ENCODE measurements at places on chromosomes 5 and 9. TPM values are rescaled to one million over a fixed set of nuclear protein-coding genes. Genes with fewer than 3 reads are reported as not detected.

- no peak for DNase-seq
Measured at GRCh38 chr9:27542508-27542907, 12.9 kb upstream of the MOB3B start.

DNA sequence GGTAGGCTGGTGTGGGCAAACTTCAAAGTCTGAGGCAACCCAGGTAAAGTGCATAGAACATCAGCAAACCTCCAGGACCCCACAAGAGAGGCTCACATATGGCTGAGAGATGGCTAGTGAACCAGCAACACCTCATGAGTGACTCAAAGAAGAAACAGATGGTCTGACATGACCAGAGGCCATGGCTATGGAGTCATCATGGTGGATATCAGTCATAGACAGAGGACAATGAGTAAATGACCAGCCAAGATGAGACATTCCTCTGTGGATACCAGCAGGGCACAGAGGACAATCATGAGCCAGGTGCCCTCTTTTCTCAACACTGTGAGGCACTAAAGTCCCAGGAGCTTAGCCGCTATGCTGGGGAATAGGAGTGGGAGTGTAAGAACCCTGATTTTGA lies 180.8 kb downstream of the RASEF start:
- no peak for DNase-seq

DNA sequence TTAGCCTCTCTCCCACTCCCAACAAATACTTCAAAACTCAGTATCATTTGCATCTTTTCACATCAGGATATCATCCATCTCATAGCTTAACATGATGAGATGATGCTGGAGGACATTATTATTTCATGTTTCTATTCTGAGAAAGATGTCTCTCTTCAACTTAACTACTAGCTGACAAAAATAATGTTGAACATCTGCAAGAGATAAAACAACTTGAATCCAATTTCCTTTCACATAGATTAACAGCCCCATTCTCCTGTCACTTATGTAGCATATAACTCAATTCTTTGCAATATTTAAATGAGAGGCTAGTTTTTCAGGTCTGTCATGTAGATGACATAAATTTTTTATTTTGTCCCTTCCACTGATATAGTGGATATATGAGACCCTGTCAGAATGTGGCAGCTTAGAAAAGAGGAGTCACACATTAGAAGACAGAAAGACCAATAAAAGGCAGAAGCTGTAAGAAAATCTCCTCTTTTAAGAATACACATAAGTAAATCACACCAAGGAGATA lies 239.2 kb upstream of the KIF2A start:
- DNase-seq = no peak

DNA sequence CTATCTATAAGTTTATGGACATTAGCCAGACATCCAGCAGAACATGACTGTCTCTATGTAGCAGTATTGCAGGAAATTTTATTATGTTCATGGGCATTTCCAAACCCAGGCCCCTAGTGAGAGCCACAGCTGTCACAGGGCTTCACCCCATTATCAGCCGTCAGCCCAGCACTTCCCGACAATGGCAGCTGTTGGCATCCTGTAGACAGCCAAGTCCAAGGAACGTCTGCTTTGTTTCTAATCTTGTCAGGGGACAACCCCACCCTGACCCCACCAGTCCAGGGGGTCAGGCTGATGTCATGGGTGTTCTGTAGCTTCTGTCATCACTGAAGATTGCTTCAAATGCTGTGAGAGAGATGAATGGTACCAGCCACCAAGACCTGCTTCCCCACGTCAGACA lies 565.3 kb upstream of the BRINP1 start:
- DNase-seq = no peak

GRCh38 chr9:96107436-96107835 lies 194.5 kb downstream of the HSD17B3 start:
- no peak for DNase-seq

- DNase-seq = no peak
Measured at GRCh38 chr5:168357876-168358275, 66.4 kb downstream of the WWC1 start.

- peak; percentile 90 for DNase-seq
Measured at GRCh38 chr5:149442563-149443182, 63.6 kb upstream of the IL17B start.

- no peak for DNase-seq
Measured at GRCh38 chr9:16824545-16825330, 45.7 kb downstream of the BNC2 start.

GRCh38 chr9:5749306-5749705 lies 83.6 kb downstream of the ERMP1 start:
- DNase-seq = no peak

DNA sequence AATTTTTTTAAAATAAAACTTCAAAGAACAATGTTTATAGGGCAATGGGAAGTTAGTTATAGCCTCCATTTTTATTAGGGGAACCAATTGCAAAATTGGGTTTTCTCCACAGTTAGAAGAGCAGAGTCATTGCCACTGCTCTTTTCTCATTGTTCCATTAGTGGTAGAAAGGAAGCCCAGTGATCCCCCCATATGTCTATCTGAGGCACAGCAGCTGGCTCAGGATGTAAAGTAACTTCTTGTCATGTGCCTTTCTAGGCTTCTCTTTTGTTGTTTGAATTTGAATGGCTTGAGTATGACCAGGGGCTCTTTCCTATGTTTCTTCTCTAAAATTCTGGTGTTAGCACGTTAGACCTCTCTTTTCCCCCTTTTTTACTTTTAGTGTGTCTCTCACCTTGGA lies 61.2 kb downstream of the UBAP1 start:
- DNase-seq = no peak

DNA sequence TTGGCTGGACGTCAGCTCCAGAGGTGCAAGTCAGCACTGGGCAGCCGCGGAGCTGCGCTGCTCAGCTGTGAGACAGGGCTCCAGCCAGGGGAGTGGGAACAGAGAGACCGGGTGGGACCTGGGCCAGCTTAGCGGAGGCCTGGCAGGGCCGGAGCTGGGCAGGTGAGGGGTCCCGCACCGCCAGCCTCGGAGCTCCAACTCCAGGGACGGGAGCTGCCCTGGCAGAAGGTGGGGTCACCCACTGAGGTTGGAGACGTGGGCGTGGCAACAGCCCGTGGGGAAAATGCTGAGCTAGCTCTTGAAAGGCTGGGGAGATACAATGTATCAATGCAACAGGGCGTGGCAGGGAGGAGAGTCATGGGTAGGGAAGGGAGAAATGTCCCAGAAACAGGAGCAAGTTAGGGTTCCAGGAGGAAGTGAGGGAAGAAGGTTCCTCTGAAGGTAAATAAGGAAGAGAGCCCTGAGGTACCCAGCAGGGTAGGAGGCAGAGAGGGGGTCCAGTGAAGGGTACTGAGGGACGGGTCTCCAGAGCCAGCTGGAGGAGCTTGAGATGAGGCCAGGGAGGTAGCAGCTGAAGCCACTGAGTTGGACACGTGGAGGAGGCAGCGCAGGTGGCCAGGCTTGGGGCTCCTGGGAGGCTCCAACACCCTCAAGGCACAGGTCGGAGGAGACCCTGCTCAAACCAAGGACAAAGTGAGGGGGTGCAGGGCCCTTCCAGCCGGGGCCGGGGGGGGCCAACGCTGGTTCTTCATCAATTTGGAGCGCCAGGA lies 736 bp upstream of the NKD2 start:
- DNase-seq = peak; percentile 6

DNA sequence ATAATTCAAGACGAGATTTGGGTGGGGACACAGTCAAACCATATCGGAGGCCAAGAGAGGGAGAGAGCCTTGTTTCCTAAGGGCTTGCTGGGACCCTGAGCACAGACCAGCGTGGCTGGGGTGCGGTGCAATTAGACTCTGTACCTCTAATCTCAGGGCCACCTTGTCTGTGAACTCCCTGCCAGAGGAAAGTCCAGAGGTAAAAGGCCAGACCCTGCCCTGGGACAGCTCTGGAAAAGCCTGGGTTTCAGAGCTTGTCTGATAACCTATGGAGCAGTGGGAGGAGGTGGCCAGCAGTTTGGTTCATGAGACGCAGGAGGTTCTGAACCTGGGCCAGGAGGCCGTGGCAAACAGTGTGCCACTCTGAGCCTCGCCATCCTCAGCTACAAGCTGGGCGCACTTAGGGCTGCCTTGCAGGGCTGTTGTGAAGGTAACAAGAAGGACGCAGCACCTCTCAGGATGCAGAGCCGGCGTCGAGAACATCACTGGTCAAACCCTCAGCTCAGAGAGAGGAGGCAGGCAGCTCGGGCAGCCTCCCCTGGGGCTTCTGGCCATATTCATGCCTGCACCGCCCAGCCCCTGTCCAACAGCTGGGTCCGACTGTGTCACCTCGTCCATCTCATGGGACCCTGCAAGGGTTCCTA lies 4.8 kb upstream of the DOLPP1 start:
- no peak for DNase-seq

DNA sequence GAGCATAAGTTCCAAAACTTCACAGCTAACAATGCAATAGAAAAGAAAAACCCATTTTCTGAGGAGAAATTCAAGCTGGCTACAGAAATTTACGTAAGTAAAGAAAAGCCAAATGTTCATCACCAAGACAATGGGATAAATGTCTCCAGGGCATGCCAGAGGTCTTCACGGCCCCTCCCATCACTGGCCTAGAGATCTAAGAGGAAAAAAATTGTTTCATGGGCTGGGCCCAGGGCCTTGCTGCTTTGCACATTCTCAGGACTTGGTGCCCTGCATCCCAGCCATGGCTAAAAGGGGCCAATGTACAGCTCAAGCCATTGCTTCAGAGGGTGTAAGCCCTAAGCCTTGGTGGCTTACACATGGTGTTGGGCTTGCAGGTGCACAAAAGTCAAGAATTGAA lies 443.6 kb downstream of the ELAVL2 start:
- no peak for DNase-seq

- DNase-seq = no peak
Measured at GRCh38 chr5:40494631-40495236, 185.0 kb upstream of the PTGER4 start.

Gene EGFLAM
- polyA plus RNA-seq = 11.2 TPM

Gene RPP25L
- polyA plus RNA-seq = 31.7 TPM

Gene IL9
- not detected for polyA plus RNA-seq

All from heart left ventricle (tissue), 16 donors.